Fibroblast of skin of right biceps (primary cell): ENCODE measurements at places on chromosomes 11 and 22.

DNA sequence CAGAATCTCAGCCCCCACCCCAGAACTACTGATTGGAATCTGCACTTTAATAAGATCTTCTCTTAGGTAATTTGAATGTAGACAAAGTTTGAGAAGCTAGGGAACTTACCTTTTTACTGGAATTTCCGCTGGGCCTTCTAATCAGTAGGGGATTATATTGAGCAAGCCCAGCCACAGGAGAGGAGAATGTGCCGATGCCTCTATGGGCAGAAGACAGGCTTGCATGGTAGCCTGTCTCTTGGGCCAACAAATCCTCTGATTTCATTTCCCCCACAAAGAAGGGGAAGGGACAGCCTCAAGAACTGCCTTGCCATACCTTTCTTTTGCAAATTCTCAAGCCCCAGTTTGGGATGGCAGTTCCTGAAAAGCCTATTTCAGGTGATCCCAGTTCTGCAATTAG, 163.4 kb upstream of the BDNF start:
- no peak for DNase-seq

GRCh38 chr11:76801225-76801624, 18.1 kb downstream of the TSKU start:
- DNase-seq: no peak

GRCh38 chr11:110219006-110219785, 77.2 kb downstream of the RDX start:
- peak; percentile 16 for DNase-seq

- DNase-seq: no peak
These were observed 153.7 kb downstream of the TBC1D22A start for GRCh38 chr22:46915950-46916730.
